Fibroblast of gingiva (primary cell): ENCODE measurements at places on chromosomes 4 and X.
A peak's percentile ranks its signal among the peaks of the same experiment; 100 is the strongest.

DNA sequence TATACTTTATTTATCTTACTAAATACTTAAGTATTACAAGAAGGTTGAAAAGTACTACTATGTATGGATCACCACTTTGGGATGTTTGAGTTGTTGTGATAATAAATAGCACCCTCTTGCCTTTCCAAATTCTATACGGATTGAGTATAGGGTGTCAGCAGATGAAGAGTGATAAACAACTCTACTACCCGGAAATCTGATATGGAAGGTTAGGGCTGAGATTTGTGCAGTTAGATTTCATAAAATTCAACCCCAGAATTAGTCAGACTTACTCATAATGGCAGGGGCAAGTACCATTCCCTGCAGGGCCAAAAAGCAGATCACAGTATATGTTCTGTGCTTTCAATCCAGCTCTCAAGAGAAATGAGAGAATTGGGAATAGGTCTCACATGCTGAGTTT, 1008.9 kb upstream of the PCDH7 start:
- peak; percentile 1 for DNase-seq

DNA sequence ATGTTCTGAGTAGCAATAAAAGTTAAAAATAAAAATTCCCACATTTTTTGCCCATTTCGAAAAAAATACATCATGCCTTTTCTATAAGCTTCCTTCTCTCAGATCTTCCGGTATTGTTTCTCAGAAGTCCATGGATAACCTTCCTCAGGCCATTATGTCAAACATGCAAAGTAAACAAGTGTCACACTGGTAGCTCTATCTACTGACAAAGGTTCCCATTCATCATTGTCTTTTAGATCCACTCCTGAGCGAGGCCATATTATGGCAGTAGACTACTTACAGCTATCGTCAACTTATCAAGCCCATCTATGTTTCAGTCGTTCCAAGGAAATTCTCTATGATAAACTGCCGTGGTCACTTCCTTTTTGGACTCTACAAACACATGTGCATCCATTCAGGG, 1068.2 kb downstream of the GLUD2 start:
- DNase-seq: no peak

DNA sequence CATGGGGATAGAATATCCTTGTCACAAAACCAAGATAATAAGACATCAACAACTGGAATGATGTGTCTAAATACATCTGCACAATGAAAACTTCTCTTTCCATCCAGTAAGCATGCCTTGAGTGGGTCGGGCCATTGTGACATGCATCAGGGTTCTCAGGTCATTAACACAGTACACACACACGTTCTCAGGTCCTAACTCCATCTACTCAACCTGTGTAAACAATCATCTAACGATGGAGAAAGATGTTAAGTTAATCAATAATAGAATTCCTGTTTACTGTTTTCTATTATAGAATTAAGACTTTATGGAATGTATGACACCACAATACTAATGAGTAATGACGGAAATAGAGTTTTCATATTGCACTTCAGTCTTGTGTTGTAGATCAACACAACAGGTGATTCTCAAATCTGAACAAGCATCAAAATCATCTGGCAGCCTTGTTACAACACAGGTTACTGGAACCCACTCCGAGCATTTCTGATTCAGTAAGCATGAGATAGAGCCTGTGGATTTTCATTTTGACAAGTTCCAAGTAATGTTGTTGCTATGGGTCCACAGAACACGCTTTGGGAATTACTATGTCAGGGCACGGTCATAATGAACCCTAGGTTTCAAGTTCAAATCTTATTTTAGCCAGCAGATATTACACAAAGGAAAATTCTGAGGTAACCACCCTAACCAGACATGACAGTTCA, 315.8 kb upstream of the TEX13C start:
- no peak for DNase-seq

DNA sequence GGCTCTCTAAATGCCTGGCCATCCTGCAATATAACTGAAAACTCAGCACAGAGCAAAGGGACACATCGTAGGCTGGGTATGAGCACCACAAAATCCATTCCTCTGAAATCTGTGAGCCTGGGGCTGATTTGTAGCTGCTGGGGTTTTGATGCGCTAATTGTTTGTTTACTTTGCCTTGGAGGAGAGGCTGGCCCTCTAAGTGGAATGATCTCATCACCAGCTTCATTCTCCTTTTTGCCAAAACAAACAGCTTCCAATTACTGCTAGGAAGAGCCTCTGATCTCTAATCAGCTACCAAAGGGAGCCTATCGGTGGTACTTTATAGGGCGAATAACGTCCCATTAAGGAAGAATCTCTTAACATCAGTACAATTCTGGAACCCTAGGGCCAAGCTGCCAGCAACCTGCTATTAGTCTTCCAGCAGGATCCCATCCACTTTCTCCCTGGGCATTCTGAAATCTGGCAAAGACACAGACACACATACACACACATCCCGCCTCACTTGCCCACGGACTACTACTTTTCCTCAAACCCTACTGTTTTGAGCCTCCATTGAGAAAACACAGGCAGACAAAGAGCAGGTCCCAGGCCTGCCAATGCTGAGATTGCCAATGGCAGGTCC, 5.8 kb downstream of the ANOS1 start:
- peak; percentile 3 for DNase-seq

DNA sequence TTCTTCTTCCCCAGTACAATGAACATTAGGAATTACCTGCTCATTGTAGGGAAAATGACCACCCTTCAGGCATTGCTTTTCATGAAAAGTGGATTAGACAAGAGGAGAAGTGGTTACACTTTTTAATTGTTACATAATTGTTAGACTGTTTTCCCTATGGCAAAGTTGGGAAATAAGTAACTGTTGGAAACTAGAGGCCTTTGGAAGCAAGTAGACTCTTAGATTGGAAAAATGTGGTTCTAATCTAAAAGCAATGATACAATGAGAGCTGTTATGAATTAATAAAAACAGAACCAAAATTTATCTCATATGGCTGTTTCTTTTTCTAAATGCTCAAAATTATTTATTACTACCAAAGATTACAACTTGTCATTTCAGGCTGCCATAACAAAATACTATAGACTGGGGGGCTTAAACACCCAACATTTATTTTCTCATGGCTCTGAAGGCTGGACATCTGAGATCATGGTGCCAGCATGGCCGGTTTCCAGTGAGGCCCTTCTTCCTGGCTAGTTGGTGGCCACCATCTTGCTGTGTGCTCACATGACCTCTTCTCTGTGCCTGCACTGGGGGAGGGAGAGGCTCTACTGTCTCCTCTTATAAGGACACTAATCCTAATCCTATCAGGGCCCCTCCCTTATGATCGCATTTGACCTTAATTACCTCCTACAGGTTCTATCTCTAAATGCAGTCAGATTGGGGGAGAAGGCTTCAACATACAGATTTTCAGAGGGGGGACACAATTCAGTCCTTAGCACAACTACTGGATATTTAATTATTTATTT, 12.5 kb downstream of the CC2D2A start:
- DNase-seq: peak; percentile 26

GRCh38 chr4:78346222-78346621, 205.3 kb upstream of the ANXA3 start:
- DNase-seq: no peak

DNA sequence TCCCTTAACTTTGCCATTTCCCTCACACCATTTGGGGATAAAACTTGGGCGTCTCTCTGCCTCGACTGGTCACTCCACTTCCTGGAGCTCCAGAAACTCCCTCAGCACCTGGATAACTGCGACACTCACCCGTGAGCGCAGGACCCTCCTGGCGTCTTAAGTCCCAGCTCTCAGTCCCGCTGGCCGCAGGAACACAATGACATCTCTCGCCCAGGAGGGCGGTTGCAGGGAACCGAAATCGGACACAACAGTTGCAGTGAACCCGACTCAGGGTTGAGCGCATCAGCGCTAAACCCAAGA, 370.9 kb upstream of the SMIM31 start:
- DNase-seq: no peak

- DNase-seq: no peak
These were observed 2.2 kb downstream of the TMEM156 start for GRCh38 chr4:39029752-39030694.

GRCh38 chrX:39619182-39620009, 478.4 kb downstream of the BCOR start:
- DNase-seq: no peak

GRCh38 chrX:79300856-79301255, 66.3 kb downstream of the ITM2A start:
- DNase-seq: no peak

DNA sequence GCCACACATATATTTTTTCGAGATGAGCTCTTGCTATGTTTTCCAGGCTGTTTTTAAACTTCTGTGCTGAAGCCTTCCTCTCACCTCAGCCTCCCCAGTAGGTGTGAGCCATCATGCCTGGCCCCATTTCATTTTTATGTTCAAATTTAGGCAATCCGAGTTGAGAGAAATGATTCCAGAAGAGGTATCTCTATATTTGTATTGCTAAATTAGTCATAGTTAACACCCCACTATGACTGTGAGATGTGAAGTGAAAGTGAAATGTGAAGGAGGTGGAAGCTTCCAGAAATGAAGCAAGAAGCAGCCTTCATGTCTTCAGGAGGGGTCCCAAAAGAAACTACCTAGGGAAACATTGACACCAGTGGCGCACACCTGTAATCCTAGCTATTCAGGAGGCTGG, 17.7 kb downstream of the APELA start:
- DNase-seq: no peak
